ENCODE measurements at places on chromosomes 7 and 10.

DNA sequence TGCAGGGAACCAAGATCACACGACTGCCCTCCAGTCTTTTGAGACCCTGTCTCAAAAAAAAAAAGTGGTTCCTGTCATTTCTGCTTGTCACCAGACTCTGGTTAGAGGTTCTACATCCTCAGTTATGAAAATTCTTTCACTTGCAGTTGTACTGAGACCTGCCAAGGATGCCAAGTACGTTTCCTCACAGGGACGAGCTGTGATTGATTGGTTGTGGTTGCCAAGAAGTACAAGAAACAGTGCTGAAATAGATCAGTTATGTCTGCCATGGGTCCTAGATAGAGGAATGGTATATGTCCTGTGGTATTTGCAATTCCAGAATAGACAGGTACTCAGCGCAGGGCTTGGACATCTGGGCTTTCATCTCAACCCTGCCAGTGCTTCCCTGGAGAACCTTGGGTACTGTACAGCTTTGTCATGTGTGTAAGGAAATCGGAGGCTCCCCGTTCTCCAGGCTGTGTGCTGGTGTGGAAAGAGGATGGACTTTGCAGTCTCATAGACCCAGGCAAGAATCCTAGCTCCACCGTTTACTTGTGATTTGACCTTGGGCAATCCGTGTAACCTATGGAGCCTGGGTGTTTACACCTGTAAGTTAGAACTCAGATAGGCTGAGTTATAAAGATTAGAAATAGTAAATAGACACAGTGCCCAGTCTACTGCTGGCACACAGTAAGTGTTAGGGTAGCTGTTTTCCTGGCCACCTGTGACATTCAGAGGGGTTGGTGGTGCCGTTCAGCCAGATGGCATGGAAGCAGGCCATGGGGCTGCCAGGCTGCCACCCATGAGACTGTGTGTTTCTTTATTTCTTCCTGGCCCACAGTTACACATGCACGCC is 53.0 kb downstream of the COL13A1 start:
- no peak for DNase-seq

DNA sequence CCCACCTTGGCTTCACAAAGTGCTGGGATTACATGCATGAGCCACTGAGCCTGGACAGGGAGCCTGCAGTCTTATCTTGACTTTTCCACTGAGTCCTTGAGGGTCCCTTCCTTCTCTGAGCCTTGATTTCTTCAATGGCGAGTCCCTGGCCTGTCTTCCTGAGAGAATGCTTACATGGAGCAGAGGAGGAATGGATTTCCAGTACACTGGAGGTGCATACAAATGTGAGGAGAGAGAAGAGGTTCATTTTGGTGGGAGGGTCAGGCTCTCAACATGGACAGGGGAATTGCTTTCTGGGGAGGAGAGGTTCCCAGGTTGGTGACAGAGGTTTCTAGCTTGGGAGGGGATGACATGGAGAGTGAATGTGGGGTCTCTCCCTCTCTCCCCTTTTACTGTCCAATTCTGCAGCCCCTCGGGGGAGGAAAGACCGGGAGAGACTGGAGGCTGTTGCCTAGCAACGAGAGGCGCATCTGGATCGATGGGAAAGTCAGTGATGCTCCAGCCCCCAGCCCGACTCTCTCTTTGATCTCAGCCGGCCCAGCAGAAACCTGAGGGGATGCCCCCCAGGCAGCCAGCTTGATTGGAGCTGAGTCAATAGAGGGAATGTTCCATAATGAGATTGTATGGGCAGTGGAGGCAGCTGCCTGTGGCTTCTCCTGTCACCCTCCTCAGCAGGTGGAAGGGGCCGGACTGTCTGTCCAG is 14.8 kb downstream of the SRRM3 start:
- DNase-seq: no peak

DNA sequence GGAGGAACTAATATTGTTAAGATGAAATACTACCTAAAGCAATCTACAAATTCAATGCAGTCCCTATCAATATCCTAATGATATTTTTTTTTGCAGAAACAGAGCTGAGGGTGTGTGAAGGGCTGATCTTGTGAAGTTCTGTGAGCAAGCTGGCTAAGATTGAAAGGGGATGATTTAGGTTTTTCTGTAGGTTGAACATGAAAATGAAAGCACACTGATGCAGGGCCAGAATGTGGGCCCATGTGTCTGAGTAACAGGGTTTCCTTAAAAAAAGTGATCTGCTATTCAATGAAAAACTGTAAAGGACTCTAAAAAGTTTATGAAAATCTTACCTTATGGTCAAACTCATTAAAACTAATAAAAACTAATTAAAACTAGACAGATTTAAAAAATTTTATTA is 47.4 kb downstream of the GRB10 start:
- DNase-seq: no peak

DNA sequence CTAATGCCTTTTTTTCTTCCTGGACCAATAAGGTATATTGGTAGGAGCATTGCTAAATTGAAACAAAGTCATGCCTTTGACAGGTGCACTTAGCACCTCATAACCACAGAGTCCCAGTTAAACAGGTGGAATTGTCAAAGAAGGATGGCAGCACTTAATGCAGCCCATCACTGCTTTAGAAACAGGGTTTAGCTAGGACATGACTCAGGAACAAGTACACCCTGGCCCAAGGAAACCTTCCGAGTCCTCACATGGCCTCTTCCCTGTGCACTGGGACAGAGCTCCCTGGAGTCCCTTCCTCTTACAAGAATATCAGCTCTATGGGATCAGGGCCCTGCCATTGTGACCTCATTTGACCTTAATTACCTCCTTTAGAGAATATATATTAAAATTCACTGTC is 382.7 kb downstream of the EXOC4 start:
- no peak for DNase-seq

DNA sequence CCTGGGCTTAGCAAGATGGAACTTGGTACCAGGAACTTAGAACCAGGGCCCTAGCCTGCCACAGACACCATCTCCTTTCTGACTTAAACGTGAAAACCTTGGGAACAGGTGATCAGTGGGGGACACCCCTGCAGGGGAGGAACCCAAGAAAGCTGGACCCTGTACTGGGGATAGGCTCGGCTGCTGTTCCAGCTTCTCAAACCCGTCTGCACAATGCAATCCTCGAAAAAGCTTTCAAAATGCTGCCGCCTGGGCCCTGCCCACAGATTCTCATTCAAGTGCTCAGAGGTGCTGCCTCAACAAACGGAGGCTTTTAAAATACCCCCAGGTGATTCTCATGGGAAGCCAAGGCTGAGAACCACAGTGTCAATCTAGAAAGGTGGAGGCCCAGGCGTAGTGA is 169.7 kb downstream of the ARHGAP21 start:
- no peak for DNase-seq

GRCh38 chr10:26566525-26567350 is 128.6 kb downstream of the APBB1IP start:
- DNase-seq: no peak

GRCh38 chr7:88599528-88599927 is 160.0 kb upstream of the ZNF804B start:
- no peak for DNase-seq

DNA sequence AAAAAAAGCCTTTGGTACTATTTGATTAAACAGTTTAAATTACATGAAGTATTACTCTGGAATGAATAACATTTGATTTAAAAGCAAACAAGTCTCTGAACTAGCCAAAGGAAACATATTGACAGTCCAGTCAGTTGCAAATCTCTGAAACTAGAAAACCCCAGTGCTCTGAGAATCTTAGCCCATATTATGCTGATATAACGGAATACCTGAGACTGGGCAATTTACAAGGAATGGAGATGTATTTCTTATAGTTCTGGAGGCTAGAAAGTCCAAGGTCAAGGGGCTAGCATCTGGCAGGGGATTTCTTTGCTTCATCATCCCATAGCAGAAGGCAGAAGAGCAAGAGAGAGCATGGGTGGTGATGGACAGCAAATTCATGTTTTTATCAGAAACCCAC is 21.7 kb upstream of the FKBP9 start:
- DNase-seq: no peak
